NCI-H187 (cell line): ENCODE measurements at places on chromosomes 5 and 9.

DNA sequence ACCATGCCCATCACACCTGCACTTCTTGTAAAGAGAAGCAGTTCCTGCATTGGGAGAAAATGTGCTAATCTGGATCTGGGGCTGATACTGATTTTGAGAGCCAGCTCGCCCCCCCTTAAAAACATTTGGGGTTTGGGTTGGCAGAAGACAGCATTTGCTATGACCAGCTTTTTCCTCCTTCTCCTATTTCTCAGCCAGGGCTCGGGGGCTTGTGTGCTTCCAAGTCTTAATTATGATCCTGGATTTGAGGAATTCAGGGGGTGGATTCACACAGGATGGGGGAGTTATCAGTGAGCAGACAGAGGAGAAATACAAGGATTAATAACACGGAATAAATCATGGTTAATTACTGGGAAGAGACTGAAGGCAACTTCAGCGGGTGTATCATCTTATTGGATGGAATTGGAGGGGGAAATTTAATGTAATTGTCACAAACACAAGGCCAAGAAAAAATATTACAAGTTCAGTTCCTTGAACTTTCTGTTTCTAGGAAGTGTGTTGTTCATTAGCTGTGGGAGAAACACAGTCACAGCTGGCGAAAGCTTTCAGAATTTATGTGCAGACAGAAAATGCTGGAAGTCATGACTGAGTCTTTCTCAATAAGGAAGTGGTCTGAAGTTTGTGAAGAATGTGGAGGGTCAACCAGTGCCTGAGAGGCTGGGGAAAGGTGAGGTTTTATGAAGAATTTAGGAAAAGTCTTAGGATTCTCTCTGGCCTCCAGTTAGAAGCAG, 15.3 kb downstream of the C9orf152 start:
- no peak for DNase-seq

- DNase-seq, result no peak
Measured at GRCh38 chr9:78438211-78438610, 141.3 kb downstream of the PSAT1 start.

- DNase-seq, result no peak
Measured at GRCh38 chr9:21694424-21694823, 108.0 kb upstream of the MTAP start.

- DNase-seq, result no peak
Measured at GRCh38 chr5:124986667-124987066, 240.2 kb upstream of the ZNF608 start.

DNA sequence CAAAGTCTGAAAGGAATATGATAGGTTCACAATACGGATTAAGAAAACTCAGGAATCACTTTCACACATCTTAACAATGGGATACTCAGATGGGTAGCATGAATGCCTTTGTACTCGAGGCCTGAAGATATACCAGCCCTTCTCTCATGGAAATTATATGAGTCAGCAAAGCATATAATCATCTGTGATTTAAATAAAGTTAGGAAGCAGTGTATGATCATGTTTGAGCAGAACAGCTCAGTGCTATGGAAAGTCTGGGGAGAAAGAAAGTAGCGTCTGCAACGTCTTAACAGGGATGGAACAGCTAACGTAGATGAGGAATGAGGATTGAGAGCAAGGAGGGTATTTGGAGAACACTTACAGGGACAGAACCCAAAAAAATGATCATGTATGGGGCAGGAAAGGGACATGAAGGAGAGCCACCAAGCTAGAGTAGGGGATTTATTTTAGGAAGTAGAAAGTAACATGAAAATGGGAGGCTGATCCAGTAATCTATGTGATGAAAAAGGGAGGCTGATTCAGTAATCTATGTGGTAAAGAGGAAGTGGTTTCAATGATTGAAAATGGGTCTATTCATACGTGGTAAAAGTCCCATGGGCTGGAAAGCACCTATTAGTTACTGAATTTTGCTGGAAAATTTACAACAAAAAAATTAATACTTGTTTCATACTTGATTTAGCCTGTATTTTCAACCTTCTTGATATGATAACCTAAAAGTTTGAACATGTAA, 85.9 kb downstream of the GNA14 start:
- no peak for DNase-seq
